GM12891 (cell line): ENCODE measurements at places on chromosomes 2 and 18.

DNA sequence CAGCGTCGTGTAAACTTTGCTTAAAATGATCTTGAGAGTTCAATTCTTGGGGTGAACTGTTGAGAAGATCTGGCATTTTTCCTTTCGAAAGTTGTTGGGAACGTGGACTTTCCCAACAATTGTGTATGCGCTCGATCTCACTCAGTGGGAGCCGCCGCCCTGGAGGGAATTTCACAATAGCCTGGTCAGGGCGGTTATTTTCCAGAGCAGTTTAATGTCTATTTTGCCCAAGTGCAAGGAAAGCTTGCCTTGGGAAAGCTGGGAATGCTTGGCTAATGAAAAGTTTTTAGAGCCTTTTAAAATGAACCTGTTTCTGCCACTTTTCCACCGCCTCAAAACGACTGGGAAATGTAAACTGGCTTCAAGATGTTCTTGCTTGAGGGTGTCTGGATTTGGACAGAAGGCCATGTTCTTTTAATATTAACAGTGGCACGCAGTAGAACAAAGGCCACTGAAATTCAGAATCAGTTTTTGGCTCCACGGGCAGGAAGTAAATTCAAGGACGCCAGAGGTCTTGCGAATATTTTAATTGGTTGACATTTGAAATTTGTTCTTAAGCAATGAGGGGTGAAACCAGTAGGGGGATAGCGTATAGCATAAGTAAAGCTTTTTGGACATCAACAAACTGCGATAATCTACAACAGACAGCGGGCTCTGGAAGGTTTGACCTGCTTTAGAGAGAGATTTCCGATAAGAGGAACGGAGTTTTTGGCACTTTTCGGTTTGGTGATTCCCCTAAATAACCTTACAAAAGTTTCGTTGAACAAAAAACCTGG is 1.2 kb downstream of the CFLAR start:
- no peak for DNase-seq

GRCh38 chr2:47256416-47257087 is 101.4 kb upstream of the STPG4 start:
- no peak for DNase-seq

DNA sequence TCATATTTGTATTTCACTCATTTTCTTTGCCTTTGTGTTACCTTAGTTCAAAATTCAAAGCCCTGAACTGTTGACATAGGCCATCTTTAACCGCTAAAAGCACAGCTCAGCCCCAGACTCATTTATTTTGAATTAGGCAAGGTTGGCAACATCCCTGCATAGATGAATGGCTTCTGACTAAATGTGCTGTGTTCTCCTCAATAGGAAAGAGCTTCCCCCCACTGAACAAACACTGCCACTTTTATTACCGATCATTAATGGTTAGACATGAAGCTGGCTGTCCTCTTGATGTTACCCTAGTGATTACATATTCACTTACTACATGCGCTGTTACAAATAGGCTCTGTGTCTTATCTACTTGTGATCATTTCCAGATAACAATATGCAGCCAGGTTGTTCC is 170.7 kb downstream of the ADCYAP1 start:
- DNase-seq = no peak

DNA sequence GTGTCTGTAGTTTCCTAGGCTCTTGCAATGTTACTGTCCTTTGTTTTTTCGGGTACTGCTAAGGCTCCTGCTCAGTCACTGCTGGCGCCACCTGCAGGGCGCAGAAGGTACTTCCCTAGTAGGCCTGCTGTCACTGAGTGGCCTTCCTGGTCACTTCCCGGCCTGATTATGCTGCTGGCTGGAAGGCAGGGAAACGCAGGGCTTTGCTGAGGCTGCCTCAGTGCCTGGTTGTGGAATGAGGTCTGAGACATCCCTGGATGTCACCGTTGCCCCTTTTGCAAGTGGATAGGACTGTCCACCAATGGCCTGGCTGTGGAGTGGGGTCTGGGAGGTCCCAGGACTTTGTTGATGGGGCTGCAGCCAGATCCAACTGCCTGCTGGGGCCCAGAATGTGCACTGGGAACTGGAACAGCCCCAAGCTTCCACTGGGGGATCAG is 13.1 kb downstream of the DAW1 start:
- DNase-seq = peak; percentile 45

DNA sequence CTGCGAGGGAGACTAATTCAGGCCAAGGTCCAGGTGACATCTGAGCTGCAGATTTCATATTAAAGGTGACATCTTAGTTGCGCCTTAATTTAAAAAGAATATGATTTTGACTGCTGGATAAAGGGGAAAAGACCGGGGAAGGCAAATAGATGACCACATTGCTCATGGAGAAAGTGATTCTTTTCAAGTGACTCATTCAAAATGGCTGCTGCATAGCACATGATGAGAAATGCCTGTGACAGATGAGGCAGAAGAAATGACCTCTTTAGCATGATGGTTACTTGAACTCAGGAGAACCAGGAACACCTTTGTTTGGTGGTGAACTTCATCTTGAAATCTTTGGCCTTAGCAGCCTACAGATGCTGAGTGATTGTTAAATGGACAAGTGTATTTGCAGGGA is 385.8 kb upstream of the TRIB2 start:
- DNase-seq = no peak

- DNase-seq = no peak
These were observed 92.9 kb upstream of the LMAN1 start for GRCh38 chr18:59451963-59452362.
